ENCODE measurements at places on chromosomes 1 and 21.

DNA sequence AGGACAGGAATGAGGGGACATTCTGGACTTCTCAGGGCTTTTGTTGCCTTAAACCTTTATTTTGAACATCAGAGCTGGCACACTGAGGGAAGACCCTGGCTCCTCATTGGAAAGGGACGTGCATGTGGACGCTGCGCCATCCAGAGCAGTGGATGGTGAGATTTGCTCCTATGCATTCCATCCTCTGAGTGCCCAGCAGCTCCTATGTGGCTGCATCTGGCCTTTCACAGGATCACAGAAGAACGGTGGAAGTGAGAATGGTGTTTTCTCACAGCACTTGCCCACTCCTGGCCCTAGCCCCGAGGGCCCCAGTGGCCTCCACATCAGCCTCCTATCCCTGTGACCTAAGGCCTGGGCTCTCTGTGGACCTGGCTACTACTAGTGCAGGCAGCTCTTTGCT lies 20.6 kb upstream of the CCDC190 start:
- no peak for DNase-seq

GRCh38 chr1:166907051-166907450 lies 31.0 kb upstream of the TADA1 start:
- DNase-seq: no peak

DNA sequence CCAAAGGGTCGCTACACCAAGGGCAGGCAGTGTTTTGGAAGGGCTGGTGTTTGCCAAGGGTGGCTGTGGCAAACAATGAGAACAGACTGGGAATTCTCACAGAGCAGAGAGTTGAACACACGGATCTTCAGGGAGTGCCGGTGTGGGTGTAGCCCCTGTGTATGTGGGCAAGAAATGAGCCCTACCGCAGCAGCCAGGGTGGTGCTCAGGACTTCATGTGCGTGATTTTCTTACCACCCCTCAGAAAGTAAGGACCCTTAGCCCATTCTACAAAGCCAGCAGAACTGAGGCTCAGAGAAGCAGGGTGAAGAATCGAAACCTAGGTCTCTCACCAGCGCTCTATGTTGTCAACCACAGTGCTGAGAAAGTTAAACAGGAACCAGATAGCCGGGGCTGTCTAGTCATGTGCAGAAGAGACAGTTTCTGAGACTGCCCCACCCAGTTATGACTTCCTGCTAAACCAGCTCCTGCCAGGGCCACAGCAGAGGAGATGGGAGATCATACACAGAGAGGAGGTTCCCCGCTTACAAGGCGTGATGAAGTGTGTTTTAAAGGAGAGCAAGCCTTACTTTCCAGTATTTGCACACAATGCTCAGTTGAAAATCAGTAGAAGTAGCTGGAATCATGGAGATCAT lies 21.9 kb upstream of the MORC3 start:
- no peak for DNase-seq

GRCh38 chr1:23869051-23869450 lies 961 bp upstream of the FUCA1 start:
- DNase-seq: no peak

GRCh38 chr1:235023711-235024439 lies 104.8 kb downstream of the TOMM20 start:
- no peak for DNase-seq

Data from omental fat pad (tissue), 4 donors.